ENCODE measurements at places on chromosomes 1 and 21.

- no peak for DNase-seq
Measured at GRCh38 chr1:211588711-211589110, 9.8 kb upstream of the SLC30A1 start.

DNA sequence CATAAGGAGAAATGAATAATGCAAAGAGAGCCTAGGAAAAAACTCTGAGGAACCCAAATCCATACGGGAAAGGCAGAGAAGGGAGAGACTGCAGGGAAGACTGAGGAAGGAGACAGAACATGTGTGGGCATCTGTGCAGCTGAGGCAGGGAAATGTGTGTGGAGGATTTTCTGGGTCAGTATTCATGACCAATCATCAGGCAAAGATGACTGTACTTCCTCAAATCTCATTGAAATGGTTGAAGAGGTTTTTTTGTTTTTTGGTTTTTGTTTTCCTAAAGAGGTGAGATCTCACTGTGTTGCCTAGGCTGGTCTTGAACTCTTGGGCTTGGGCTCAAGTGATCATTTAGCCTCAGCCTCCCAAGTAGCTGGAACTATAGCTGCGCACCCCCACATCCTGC is 15.7 kb downstream of the DIP2A start:
- no peak for DNase-seq

GRCh38 chr1:151864411-151864810 is 10.9 kb upstream of the THEM5 start:
- no peak for DNase-seq

DNA sequence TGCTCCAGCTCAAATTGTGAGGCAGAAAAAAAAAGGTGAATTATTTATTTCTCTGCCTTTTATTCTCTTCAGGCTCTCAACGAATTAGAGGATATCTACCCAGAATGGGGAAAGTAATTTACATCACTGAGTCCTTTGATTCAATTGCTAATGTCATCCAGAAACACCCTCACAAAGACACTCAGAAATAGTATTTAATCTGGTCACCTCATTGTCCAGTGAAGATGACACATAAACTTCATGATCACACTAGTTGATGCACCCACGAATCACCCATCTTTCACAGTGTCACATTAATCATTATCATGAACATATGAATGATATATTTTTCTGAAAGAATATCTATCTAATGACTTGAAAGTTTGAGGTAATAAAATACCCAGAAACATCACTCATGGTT is 868.5 kb downstream of the BRINP3 start:
- no peak for DNase-seq

DNA sequence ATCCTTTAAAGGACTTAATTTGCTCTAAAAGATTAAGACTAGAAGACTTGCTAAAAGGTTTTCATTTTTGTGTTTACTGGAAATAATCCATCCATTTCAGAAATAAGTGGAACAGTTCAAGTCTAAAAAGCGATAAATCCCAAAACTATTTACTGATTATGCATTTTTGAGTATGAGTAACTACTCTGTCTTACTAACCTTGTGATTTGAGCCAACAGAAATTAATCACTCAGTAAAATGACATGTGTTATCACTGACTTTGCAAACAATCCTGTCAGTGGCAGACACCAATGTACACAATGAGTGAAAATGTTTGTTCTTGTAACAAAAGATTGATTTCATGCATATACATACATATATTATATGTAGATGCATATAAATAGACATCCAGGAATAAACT is 218.0 kb downstream of the DENND1B start:
- DNase-seq: no peak

DNA sequence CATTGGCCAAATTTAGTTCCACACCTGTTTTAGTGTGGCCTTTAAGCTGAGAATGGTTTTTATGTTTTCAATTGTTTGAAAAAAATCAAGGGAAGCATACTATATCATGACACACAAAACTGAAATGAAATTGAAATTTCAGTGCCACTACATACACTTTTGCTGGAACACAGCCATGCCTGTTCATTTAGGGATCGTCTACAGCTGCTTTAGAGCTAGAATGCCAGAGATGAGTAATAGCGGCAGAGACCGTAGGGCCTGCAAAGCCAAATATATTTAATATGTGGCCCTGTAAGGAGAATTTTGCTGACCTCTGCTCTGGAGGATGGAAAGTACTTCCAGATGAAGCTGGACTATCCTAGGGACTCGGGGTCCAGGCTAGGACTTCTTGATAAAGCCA is 62.5 kb upstream of the LYST start:
- no peak for DNase-seq

GRCh38 chr21:40546647-40547046 is 300.3 kb downstream of the DSCAM start:
- DNase-seq: no peak

- no peak for DNase-seq
Measured at GRCh38 chr1:229022595-229023333, 248.1 kb upstream of the RAB4A start.

DNA sequence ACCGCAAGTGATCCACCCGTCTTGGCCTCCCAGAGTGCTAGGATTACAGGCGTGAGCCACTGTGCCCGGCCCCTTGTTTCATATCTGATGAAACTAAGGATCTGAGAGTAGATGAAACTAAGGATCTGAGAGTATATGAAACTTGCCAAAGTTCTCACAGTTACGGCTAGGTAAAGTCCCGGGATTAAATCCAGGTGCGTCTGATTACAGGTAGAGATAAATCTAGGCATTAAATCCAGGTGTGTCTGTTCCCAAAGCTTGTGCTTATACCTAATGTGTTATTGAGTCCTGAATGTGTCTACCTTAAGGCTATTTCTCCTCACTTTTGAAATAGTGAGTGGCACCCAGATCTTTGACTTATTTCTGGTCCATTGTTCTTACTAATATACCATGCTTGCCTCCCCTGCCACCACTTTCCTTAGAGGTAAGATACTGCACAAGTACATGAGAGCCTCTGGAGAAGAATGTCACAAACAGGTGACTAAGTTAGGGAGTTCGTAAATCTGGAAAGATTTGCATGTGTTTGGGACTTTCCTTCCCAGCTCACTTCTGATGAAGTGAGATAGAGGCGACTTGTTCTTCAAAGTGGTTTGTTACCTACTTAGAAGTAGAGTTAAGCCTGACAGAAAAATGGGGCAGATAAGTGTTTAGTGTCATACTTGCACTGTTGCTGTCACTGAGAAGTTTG is 66.5 kb downstream of the AK4 start:
- no peak for DNase-seq

DNA sequence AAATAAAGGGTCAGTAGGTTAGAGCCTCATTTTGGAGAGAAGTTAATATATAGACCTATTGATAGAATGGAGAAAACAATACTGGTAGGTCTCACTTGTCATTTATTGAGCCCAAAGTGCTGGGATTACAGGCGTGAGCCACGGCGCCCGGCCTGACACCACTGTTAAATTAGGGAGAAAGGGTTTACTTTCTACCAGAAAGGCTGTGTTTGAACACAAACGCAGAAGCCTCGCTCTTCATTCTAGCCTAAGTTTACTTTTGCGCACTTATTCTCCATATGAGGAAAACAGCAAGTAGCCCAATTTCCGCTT is 710 bp upstream of the PRPF3 start:
- no peak for DNase-seq

GRCh38 chr1:90048043-90048442 is 53.1 kb downstream of the ZNF326 start:
- no peak for DNase-seq

DNA sequence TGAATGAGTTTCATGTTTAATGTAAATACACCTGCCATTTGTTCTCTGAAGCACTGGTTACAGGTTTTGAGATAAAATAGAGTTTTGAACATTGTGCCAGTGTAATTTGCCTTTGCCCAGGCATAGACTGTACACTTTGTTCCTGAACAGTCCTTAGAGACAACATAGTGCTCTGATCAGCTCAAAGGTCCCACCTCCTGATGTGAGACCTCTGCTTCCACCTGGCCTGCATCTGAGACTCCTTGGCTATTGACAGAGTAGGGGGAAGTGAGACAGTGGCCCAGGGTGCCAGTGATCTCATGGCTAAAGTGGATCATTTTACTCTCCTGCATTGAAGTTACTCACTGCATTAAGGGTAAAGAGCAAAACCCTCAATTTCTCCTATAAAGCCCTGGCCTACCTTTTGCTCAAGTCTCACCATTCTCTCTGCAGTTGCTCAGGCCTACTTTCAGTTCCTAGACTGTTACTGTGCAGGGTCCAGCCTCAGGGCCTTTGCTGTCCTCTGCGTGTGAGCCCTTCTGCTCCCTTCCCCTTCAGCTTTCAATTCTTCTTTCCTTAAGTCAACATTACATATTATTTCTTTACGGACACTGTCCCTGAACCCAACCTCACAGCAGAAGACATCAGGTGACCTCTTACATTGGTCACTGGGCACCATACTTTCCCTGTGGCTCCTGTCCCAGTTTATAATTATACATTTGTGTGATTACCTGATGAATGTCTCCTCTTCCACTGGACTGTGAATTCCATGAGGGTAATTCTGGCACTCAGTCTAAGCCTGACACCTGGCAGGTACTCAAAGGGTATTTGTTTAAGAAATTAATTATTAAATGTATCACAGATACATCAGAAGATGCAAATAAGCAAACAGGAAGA is 142.9 kb downstream of the ROR1 start:
- no peak for DNase-seq

DNA sequence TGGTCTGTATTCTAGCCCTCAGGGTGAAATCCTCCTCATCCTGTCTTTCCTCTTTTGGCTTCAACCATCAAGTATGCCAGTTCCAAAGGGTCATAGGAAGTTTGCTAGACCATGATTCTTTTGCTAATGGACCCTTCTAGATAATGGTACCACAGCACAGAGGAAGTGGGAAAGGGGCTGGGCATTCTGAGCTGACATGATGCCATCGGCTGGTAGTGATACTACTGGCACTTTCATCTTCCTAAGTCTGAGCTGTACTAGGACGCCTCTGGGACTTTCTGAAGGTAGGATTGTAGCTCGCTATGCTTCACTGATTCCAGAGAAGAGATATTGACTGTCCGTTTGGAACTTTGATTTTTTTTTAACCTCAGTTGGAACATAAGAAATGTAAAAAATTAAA is 11.4 kb downstream of the FASLG start:
- no peak for DNase-seq

- peak; percentile 19 for DNase-seq
Measured at GRCh38 chr21:43364851-43365424, 62.0 kb downstream of the SIK1 start.

DNA sequence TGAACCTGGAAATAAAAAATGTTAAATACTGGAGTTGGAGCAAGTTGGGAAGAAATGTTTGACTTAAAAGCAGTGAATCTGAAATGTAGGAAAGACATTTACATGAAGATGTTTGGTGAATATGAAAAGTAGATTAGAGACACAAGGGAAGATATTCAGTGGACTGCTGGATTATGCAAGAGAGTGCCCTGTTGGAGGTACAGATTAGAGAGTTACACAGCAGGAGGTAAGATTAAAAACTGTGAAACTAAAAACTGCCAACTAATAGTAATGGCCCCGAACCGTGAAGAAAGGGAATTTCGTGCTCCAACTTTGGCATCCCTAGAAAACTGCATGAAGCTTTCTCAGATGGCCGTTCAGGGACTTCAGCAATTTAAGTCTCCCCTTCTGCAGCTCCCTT is 375.4 kb downstream of the DPYD start:
- DNase-seq: no peak

DNA sequence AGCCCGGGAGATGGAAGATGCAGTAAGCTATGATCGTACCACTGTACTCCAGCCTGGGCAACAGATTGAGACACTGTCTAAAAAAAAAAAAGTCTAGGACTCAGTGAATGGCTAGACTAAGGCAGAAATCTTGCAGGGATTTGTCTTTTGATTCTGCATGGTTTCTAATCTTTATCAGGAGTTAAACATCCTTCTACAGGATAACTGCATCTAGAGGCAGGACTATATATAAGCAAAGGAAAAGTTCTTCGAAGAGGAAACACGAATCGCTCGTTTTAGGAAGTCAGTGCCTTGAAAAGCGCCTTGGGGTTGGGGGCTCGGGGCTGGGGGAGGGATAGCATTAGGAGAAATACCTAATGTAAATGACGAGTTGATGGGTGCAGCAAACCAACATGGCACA is 602 bp upstream of the UFC1 start:
- DNase-seq: no peak

DNA sequence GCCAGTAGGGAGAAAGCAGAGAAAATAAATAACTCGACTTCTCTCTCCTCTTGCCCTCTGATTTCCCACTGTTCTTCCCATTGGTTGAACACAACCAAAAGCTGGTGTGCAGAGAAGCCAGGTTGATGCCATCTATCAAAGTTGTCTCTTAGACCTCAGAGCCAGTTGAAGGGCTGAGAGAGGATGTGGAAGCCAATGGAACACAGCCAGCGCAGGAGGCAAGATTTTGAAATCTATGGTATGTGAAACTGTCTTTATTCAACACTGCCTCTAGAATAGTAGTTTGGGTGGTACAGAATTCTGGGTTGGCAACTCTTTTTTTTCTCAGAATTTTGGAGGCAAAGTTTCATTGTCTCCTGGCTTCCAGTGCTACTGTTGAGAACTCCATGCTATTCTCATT is 11.3 kb upstream of the SMAP2 start:
- no peak for DNase-seq

DNA sequence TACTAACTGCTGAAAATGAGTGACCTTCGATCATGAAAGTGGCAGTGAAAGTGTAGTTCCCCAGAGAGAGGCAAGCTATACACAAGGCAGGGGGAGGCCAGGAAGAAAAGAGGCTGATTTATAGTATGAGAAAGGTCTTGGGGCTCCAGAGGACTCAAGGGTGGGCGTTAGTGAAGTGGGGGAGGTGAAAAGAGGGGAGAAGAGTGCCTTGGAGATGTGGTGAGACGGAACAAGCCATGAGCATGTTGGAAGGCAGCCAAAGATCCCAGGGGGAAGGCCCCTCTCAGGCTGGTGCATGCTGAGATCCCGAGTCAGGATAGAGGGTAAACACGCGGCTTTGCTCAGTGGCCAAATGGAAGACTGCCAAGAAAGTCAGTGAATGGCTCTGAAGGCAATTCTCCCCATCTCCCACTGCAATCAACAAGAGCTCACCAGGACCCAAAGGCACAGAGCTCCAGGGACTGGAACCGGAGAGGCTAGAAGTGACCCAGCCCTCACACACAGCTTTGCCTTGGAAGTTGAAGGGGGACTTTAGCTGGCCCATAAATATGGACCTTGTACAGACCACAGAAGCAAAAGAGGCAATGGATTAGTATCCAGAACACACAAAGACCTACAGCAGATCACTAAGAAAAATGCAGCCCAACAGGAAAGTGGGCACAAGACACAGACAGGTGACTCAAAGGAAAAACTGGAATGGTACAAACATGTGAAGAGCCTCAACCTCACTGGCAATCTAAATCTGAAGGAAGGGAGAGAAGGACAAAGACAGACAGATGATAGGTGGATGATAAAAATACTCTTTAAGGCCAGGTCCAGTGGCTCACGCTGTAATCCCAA is 49.6 kb downstream of the HSF2BP start:
- DNase-seq: peak; percentile 56

GRCh38 chr1:81797701-81798100 is 3.0 kb upstream of the ADGRL2 start:
- no peak for DNase-seq

GRCh38 chr1:106435269-106435668 is 621.2 kb upstream of the PRMT6 start:
- no peak for DNase-seq

GRCh38 chr1:182651339-182651724 is 33.1 kb downstream of the RGS8 start:
- no peak for DNase-seq

GRCh38 chr1:243748706-243749283 is 101.2 kb downstream of the AKT3 start:
- peak; percentile 54 for DNase-seq

GRCh38 chr1:29232387-29232786 is 1.7 kb upstream of the MECR start:
- DNase-seq: no peak

- no peak for DNase-seq
Measured at GRCh38 chr1:153652805-153653500, 5.5 kb upstream of the SNAPIN start.

All from NCI-H748 treated with DMSO at 0.1 percent for 48 hours (cell line).